Endothelial cell of umbilical vein (primary cell): ENCODE measurements at places on chromosomes 5 and 9. TPM values are rescaled to one million over a fixed set of nuclear protein-coding genes. Genes with fewer than 3 reads are reported as not detected.

- no peak for DNase-seq
Measured at GRCh38 chr9:75376680-75377254, 288.5 kb downstream of the OSTF1 start.

TMEM171 gene
- total RNA-seq, result 5.0 and 5.6 TPM in 2 replicates

- no peak for DNase-seq
Measured at GRCh38 chr5:73525606-73526203, 27.5 kb downstream of the BTF3 start.

DNA sequence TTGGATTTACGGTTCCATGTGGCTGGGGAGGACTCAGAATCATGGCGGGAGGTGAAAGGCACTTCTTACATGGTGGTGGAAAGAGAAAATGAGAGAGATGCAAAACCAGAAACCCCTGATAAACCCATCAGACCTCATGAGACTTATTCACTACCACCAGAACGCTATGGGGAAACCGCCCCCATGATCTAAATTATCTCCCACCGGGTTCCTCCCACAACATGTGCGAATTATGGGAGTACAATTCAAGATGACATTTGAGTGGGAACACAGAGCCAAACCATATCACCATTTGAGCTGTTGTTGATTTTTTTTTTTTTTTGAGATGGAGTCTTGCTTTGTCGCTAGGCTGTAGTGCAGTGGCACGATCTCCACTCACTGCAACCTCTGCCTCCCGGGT, 16.5 kb downstream of the DAB2IP start:
- DNase-seq, result no peak

DNA sequence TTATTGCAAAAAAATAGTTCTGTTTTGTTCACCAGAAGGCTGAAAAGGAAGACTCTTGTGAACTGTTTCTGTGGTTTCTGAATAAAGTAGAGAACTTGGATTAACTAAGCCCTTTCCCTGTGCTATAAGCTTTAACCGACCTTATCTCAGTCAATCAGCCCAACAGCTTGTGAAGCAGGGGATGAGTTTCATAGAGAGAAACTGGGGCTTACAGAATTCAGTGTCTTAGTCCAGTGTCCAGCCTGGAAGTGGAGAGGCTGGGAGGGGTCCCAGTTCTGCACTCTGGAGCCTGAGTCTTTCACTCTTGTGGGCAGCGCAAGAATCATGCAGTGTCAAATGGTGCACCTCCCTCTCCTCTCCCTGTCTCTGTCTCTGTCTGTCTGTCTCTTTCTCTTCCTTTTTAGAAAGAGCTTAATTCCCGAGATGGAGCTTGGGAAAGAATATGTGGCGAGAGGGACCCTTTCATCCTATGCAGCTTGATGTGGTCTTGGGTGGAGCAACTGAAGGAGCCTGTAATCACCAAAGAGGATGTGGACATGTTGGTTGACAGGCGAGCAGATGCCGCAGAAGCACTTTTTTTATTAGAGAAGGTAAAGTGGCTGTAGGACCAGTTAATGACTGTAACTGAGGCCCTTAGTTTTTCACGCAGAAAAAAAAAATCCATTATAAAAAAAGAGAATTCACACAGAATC, 17.0 kb downstream of the PTPDC1 start:
- no peak for DNase-seq

HTR1A gene
- not detected in 2 replicates for total RNA-seq

PTGES gene
- not detected in 2 replicates for total RNA-seq

TMEM141 gene
- total RNA-seq, result 43.2 and 44.9 TPM in 2 replicates

GRCh38 chr5:50553560-50553984, 112.5 kb upstream of the EMB start:
- DNase-seq, result no peak

DNA sequence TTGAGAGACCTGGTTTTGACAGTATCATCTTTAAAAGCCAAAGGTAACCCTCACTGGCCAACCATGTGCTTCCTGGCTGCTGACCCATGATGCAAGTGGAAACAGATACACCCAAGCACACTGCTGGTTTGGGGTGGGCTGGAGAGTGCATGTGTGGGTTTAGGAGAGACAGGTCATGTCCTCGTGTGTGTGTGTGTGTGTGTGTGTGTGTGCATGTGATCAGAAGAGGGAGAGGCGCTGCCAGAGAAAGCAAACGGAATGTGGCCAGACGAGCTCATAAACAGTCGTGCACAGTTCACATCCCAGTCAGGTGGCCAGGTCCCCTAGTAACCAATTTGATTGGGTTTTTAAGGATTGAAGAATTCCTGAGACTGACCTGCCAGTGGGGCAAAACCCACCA, 112.8 kb upstream of the ICE1 start:
- DNase-seq, result no peak

DNA sequence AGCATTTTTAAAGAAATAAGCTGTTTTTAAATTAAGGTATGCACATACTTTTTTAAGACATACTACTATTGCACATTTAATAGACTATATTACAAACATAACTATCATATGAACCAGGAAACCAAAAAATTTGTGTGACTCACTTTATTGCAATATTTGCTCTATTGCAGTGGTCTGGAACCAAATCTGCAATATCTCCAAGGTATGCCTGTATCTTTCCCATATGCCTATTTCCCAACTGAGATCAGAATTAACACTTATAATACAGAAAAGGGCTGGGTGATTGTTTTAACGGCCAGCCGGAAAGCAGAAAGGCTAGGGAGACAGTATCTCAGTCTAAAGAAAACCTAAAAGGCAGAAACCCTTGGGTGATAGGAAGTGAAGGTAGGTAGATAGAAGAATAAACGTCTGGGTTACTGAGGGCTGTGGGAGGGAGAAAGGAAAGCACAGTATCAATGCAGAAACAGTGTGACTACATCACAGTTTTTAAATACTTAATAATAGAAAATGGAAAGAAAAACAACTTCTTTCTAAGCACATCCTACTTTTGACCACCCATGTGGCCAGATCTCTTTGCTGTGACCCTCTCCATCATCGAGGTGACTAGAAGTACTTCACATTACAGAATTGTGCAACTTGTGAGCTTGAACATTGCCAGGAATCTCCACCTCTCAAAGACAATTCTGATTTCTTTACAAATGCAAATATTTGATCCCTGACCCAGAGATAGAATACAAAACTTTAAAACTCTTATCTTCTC, 126.4 kb downstream of the LPAR1 start:
- no peak for DNase-seq
